ENCODE measurements at places on chromosomes 5 and 9.
A peak's percentile ranks its signal among the peaks of the same experiment; 100 is the strongest.

DNA sequence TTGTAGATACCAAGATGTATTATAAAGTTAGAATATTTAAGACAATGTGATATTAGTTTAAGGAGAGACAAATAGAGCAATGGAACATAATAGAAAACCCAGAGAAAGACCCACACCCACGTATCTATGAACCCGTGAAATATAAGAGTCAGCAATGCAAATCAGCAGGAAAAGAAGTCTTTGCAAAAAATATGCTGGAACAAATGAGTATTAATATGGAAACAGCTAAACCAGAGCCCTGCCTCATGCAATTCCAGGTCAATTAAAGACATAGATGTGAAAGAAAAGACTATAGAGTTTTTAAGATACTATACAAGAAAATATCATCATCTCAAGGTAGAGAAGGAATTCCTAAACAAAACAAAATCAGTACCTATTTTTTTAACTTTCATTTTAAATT, 23.1 kb upstream of the IL3 start:
- DNase-seq, result no peak

- no peak for DNase-seq
These were observed 47.0 kb upstream of the MYO10 start for GRCh38 chr5:16983022-16983639.

DNA sequence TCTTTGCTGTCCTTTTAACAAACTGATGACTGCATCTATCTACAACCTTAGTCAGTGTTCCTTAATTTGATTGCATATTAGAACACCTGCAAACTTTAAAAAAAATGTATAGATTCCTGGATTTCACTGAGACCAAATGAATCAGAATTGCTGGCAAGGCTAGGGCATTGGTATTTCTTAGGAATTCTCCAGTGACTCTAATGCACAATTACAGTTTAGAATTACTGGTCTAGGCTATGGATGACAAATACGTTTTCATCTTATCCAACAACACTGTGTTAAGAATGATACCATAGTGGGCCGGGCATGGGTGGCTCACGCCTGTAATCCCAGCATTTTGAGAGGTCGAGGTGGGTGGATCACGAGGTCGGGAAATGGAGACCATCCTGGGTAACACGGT, 545.9 kb upstream of the RIOK2 start:
- DNase-seq, result no peak

GRCh38 chr5:157168286-157168685, 2.2 kb upstream of the GARIN3 start:
- no peak for DNase-seq

- DNase-seq, result peak; percentile 53
These were observed 110.4 kb downstream of the NFIB start for GRCh38 chr9:14203356-14204056.

All from cardiac fibroblast (primary cell).